Stimulated activated CD8-positive, alpha-beta memory T cell treated with anti-CD3 and anti-CD28 coated beads, Interleukin-12 subunit alpha, Interleukin-12 subunit beta, amount 100 ng/mL, for 4 hours (primary cell): ENCODE measurements at places on chromosomes 2 and 18.

DNA sequence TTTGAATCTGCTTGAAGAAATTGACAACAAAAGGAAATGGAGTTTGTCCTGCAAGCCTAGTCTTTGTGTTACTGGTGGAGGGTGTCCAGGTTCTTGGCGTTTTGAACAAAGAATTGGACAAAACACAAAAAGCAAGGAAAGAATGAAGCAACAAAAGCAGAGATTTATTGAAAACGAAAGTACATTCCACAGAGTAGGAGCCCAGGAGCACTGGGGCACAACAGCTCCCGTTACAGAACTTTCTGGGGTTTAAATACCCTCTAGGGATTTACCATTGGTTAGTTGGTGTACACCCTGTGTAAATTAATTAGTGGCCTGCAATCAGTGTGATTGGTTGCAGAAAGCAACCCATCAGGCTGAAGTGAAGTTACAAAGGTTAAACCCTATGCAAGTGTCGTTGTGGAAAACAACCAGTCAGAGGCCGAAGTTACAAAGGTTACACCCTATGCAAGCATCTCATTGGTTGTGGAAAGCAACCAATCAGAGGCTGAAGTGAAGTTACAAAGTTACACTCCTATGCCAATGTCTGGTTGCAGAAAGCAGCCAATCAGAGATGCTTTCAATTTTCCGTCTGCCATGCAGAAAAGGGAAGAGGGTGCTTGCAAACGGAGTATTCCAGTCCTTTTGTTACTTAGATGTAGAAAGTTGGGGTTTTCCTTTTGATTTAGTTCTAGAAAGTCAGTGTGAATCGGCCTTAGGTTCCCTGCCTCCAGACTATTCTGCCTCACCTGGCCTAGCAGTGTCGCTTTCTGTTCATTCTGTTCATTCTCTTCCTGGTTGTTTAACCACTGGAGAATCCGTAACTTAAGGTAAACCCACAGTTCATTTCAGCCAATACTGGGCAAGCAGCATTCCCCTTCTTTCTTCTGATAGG, 47.6 kb upstream of the PTH2R start:
- DNase-seq, result no peak

GRCh38 chr2:73091696-73092095, 20.2 kb upstream of the SFXN5 start:
- no peak for DNase-seq

DNA sequence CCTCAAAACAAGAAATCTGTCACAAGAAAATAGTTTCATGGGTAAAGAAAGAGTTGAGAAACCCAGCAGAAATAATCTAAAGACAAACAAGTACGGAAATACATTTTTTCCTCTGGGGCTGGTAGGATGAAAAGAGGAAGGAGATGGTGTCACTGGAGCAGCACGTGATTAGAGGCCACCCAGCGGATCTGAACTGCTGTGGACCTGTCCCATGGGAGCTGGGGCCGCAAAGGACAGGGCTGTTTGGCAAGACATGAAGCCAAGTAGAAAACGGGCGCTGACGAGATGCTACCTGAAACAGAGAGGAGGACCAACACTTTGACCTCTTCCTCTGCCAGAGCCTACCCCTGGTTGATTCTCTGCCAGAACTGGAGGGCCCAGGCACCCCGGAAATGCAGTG, 295.4 kb upstream of the ATP5MC3 start:
- DNase-seq, result no peak

DNA sequence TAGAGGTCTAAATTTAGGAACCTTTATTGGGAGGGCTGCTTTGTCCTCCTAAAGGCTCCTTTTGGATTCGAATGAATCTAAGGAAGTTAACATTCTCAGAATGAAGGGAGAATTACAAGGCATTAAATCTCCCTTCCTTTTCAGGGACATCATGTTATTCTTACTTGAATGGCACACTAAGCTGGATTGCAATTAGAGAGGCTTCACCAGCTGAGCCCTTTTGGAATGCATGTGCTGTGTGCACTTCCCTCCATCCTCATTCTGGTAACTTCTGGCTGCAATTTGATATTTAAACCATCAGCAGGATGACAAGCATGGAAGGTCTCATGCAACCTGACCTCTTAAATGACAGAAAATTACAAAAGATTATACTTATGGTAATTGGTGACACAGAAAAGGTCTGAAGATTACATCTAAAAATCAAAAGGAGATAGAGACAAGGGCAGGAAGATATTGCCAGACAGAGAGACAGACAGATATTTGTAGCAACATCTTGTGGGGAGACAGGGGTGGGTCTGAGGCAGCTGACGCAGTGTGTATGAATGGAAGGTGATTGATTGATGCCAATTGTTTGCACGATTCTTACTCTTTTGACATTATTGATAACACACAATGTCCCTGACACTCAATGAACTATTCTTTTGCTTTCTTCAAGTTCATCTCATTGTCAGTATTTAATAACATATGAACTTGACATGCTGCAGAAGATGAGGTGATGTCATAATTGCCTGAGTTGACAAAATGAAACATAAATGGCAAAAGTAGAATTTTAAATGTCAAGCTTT, 570.8 kb upstream of the GYPC start:
- DNase-seq, result no peak

DNA sequence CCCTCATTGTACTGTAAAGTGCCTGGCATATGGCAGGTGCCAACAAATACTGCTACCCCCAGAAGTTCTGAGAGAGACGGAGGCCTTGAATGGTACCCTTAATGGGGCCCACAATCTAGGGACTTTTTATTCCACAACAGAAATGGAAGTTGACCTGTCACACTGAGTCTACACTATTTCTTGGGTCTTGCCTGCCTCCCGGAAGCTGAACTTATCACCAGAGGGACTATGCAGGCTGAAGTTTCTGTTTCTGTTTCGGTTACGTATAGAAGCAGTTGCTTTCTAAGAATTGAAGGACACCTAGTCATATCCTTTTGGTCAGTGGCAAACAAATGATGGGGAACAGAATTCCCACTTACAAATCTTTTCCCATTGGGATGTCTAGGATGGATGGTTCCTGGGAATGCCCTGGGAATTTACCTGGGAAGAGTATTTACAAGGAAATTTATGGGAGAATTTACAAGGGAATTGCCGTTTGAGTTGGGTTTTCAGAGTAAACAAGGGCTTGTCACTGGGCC, 74.2 kb downstream of the HS1BP3 start:
- DNase-seq, result no peak

GRCh38 chr18:35089891-35090550, 48.8 kb downstream of the MAPRE2 start:
- no peak for DNase-seq

DNA sequence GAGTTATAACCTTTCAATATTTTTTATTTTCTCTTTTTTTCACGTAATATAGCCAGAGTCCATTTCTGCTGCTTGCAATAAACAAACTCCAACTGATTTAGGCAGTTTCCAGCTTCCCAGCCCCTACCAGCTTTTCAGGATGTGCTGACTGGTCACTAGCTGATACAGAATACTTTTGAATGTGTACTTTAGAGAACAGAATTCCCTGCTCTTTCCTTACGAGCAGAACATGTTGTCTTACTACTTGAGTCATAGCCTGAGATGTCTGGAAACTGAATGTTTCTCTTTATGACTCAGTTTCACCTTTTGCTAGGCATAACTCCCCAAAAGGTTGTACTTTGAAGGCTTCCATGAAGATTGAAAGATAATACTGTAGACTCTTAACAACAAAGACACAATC, 44.5 kb upstream of the KCNE4 start:
- no peak for DNase-seq

GRCh38 chr2:241163601-241164118, 13.4 kb downstream of the PPP1R7 start:
- DNase-seq, result no peak

- no peak for DNase-seq
Measured at GRCh38 chr2:71546777-71547281, 93.5 kb downstream of the DYSF start.

- no peak for DNase-seq
Measured at GRCh38 chr18:45820106-45820745, 5.2 kb upstream of the SIGLEC15 start.

GRCh38 chr2:230714136-230714480, 1.5 kb downstream of the CAB39 start:
- no peak for DNase-seq

GRCh38 chr2:16318474-16319195, 347.0 kb downstream of the CYRIA start:
- no peak for DNase-seq

DNA sequence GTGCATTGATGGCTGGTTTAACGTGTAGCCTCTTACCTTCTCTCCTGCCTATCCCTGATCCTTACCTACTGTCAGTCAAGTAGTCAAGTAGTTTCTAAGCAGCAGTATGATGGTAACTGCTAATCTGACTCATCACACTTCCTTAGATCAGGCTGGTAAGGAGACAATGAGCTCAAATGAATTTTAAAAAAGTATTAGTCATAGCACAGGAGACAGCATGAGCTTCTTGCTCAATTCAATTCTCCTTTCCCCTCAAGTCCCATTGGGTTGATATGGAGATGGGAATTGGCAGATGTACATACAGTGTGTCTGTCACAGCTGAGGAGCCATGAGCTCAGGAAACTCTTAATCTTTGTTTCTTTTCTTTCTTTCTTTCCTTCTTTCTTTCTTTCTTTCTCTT, 799.7 kb downstream of the LRP1B start:
- DNase-seq, result no peak

GRCh38 chr2:146031158-146031557, 1511.2 kb upstream of the ZEB2 start:
- no peak for DNase-seq

DNA sequence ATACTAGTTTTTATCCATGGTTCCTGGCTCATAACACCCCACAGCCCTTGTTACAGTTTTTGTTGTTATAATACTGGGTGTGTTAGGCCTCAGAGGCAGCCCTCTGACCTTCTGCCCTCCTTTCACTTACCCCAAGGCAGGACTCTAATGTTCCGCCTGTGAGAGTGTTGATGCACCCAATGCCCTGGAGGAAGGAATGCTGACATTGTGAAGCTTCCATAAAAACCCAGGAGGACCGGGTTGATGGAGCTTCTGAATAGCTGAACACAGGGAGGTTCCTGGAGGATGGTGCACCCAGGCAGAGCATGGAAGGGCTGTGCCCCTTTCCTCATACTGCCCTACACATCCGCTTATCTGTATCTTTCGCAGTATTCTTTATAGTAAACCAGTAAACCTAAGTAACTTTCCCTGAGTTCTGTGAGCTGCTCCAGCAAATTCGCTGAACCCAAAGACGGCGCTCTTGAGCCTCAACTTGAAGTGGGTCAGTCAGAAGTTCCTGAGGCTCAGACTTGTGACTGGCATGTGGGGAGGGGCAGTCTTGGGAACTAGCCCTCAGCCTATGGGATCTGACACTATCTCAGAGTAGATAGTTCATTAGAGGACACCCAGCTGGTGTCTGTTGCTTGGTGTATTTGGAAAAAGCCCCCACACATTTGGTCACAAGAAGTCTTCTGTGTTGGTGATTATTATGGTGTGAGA, 10.4 kb downstream of the STON1 start:
- DNase-seq, result no peak

DNA sequence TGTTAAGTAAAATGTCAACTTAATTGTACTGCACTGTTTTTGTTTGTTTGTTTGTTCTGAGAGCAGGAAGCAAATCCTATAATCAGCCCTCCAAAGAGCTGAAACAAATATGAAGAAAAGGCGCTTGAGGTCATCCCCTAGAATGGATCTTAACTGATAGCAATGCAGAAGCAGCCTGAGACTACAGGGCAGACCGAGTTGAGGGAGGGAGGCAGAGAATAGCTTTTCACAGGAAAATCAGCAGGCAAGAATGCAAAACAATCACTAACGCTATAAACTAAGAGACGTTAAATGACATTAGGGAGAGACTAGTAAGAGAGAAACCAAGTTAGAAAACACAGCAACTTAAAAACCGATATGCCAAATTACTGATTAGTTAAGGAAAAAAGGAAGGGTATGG, 37.2 kb downstream of the GALNT1 start:
- DNase-seq, result no peak

- DNase-seq, result no peak
Measured at GRCh38 chr2:164080486-164080885, 344.7 kb upstream of the FIGN start.

DNA sequence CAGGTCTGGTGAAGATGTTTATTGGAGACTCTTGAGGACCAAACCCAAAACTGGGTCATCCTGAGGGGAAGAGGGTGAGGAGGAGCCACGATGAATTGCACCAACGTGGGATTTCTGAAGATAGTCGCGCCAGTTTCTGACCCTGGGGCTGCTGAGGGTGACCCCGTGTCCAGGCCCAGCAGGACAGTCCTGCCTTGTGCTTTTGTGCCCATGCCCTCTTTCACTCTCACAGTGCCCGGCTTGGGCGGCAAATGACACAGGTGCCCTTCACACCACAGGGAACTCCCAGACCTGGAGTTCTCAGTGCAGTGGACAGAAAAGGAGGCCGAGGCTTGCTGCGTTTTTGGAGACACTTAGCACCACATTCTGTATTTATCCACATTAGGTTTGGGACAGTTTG, 15.5 kb upstream of the KIF1A start:
- DNase-seq, result no peak

DNA sequence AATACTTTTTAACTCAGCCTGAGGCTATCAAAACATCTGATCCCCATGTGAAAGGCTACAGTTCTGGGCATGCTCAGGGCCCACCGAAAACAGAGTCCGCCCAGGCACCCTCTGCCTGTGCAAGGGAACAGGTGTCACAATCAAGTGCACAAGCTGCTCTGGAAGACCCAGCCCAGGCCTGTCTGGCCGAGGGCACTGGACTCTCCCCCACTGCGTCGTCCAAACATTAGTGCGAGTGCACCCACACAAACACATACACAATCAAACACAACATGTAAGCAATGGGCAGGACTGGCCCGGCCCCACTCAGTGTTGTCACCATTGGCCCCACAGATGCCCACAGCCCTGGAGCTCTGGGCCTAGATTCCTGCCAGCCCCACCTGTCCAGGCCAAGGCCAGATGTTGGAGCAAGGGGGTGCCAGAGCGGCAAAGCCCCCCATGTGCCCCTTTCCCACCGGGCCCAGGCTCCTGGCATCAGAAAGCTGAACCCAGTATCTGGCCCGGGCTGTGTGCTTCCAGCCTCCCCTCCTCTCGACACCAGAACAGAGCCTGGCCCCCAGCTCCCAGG, 617 bp upstream of the ALPG start:
- DNase-seq, result no peak
